Activated T-cell treated with anti-CD3 and anti-CD28 coated beads for 48 hours (primary cell): ENCODE measurements at places on chromosomes 12 and 14.

- no peak for DNase-seq
These were observed 128.7 kb downstream of the RGS6 start for GRCh38 chr14:72060917-72061316.

GRCh38 chr14:94522115-94522724, 13.0 kb upstream of the SERPINA12 start:
- DNase-seq = no peak

- DNase-seq = no peak
These were observed 31.5 kb downstream of the DUSP16 start for GRCh38 chr12:12531194-12531593.

DNA sequence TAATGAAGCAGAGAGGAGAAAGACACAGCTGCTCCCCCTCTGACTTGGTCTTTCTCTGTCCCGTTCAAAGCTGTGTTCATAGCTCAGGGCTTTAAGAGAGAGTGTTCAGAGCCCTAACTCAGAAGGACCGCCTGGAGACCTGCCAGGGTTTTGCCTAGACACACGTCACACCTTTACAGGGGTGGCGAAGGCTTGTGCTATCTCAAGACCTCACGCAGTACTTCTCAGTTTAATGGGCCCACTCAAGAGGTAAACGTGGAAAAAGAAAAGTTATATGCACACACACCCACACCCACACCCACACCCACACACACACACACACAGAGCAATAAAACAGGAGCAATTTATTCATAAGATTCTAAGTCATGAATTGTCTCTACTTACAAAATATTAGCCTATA, 374.3 kb downstream of the C12orf75 start:
- DNase-seq = no peak

DNA sequence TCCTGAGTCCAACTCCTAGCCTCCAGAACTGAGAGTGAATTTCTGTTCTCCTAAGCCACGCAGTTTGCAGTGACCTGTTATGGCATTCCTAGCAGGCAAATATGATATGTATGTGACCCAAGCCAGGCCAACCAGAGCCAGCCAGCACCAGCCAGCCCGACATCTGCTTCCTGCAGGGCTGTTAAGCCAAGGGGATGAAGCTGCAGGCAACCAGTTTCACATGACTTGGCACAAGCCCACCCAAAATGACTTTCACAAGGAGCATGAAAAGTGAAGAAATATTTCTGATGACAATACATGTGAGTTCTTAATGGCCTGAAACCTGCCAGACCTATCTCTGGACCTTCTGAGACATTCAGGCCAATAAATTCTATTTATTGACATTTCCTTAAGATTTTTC, 68.1 kb downstream of the ITPK1 start:
- no peak for DNase-seq

DNA sequence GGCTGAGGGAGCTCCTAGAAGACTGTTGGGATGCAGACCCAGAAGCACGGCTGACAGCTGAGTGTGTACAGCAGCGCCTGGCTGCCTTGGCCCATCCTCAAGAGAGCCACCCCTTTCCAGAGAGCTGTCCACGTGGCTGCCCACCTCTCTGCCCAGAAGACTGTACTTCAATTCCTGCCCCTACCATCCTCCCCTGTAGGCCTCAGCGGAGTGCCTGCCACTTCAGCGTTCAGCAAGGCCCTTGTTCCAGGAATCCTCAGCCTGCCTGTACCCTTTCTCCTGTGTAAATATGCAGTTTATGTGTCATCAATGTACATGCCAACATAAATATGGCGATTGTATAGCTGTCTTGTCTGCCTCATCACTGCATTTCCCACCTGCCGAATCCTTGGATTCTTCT, 7.5 kb downstream of the AMHR2 start:
- DNase-seq = no peak

DNA sequence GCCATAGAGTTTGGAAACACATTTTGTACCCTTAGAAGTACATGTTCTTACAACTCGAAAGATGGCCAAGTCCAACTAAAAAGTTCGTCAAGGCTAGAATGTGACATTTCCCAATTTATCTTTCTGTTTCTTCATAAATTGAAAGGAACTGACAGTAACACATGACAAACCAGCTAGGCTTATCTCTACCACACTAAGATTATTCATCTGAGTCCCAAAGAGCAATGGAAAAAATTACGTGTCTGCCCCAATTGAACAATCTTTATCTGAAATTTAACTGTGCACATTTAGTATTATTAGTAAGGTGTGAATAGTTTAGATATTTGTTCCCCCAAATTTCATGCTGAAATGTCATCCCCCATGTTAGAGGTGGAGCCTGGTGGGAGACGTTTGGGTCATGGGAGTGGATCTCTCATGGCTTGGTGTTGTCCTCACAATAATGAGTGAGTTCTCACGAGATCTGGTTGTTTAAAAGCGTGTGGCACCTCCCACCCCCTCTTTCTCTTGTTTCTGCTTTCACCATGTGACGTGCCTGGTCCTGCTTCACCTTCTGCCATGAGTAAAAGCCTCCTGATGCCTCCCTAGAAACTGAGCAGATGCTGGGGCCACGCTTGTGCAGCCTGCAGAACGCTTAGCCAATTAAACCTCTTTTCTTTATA, 13.3 kb downstream of the CPM start:
- DNase-seq = peak; percentile 33

- DNase-seq = no peak
These were observed 77.8 kb downstream of the HECTD4 start for GRCh38 chr12:112304436-112304835.
